ENCODE measurements at places on chromosomes 1 and 21.

GRCh38 chr1:62384276-62385005, 52.4 kb upstream of the USP1 start:
- DNase-seq: peak; percentile 94

- peak; percentile 69 for DNase-seq
Measured at GRCh38 chr1:47684964-47685762, 247.3 kb downstream of the FOXD2 start.

GRCh38 chr1:55310505-55310971, 95.4 kb upstream of the USP24 start:
- DNase-seq: peak; percentile 96

DNA sequence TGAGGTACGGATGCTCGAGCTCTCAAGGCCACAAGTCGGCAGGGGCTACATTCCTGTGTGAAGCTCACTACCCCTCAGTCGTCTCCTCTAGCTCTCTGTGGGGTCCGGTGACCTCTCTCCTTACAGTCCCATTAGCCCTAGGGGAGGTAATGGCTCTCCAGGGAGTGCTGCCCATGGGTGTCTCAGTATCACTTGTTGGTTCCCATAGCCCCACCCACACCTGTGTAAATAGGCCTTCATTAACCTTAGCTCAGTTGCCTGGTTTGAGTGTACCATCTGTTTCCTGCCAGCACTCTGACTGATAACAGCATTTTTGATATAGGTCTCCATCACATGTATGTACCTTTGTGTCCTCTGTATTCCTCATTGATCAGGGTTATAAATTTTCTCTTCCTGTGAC, 133.2 kb upstream of the KCNJ15 start:
- DNase-seq: no peak

DNA sequence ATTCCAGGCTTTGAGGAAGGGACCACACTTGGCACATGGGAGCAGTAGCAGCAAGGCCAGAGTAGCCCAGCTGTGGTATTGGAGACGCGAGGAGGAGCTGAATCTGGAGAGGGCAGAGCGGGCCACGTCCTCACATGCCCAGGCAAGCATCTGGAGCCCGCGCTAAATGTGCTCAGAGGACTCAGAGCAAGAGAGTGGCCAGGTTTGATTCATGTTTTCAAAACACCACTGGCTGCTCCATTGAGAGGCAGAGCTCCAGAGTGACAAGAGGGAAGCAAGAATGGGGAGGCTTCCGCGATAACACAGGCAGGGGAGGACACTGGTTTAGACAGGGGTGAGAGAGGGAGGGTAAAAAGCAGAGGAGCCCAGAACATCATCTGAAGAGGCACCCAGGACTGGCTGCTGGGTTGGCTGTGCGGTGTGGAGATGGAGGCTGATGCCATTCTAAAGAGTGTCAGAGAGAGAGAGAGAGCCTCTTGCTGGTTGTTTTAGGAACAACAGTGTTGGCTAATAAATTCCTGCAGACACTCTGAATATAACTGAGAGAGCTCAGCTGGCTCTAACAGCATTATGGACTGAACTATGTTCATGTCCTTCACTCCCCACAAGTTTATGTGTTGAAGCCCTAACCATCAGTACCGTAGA, 32.3 kb downstream of the RCAN1 start:
- peak; percentile 81 for DNase-seq

DNA sequence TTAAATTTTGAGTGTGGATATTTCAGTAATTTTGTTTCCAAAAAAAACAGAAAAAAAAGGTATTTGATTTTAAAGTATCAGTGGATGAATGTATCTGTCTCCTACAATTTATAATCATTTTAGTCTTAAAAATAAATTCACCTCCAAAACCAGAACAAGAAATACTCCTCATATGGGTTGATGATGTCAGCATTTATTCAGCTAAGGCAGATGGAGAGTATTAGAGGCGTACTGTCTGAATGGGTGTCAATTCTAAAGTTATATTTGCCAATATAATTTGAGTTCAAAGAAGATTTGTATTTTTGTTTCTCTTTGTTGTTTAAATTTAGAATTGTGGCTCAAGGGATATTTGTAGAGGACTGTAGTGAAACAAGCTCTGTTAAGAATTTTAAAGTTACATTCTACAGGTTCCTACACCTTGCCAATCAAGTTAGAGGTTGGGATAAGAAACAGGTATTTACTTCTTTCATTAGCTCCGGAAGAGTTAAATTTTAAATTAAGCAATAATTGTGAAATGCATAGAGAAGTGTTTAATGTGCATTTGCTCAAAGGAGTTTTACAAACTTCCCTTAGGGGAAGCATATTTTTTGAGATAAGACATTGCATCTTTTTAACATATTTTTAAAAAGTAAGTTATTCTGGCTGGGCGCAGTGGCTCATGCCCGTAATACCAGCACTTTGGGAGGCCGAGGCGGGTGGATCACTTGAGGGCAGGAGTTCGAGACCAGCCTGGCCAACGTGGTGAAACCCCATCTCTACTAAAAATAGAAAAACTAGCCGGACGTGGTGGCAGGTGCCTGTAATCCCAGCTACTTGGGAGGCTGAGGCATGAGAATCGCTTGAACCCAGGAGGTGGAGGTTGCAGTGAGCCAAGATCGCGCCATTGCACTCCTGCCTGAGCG, 1.2 kb downstream of the PLA2G4A start:
- DNase-seq: no peak

DNA sequence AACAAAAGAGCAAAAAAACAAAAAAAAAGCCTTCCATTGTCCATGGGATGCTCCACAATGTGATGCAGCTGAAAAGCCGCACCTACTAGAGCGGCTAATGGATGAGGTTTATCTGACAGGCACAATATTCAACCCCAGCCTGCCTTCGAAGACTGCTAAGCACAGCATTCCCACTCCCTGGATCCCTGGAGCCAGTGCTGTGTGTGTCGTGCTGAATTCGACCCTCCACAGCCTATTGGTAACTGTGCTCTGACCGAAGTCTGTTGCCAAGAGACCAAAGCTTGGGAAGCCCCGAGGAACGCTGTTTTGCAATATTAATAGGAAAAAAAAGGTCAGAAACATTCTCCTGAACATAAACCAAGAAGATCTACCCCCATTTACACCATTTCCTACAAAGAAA, 57.2 kb upstream of the PUM1 start:
- peak; percentile 37 for DNase-seq

- no peak for DNase-seq
Measured at GRCh38 chr1:109793089-109793485, 29.4 kb upstream of the EPS8L3 start.

DNA sequence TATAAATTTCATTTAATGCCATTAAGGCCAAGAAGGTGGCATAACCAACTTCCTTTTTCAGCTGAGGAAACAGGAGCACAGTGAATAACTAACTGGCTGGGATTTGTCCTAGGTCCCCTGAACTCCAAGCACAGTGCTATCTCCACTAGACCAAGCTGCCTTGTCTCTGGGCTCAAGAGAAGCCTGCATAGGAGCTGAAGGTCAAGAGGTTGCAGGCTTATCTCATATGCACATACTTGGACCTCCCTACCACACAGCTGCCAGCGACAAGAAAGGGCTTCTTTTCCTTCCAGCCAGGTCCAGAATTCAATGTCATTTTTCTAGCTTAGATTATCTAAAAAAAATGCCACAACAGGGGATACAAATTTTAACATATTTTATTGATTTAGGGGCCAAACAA, 27.1 kb downstream of the AK2 start:
- DNase-seq: no peak
